Osteocyte (in vitro differentiated cells): ENCODE measurements at places on chromosomes 5 and 9.

- no peak for DNase-seq
Measured at GRCh38 chr5:16806711-16807546, 129.2 kb downstream of the MYO10 start.

DNA sequence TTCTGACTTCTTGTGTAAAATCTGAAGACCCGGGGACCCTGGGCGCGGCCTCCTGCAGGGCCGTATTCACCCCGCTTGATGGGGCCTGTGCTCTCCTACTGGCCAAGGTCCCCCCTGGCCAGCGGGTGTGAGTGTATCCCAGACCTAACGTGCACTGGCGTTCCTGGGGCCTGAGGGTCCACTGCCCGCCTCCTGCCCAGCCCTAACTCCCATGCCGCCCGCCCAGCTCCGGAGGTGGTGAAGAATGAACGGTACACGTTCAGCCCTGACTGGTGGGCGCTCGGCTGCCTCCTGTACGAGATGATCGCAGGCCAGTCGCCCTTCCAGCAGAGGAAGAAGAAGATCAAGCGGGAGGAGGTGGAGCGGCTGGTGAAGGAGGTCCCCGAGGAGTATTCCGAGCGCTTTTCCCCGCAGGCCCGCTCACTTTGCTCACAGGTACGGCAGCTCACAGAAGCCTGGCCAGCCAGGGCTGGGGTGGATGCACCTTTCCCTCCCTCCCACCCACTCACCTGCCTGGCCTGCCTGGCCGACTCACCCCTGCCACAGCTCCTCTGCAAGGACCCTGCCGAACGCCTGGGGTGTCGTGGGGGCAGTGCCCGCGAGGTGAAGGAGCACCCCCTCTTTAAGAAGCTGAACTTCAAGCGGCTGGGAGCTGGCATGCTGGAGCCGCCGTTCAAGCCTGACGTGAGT is 9.5 kb downstream of the GRK6 start:
- DNase-seq: no peak

DNA sequence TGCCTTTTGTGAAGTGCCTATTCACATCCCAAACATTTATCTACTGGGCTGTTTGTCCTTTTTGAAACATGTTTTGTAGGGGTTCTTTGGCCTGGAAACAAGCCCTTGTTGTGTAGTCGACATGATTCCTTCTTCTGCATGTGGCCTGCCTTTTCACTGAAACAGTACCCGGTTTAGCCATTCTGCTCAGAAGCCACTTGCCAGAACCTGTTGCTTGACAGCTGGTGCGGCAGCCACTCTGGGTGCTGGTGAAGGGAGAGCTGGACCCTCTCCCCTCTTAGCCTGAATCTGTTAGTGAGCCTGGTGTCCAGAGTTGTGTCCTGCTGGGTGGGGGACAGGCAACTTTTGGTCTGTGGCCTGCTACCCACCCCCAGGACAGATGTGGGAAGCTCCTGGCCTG is 128.8 kb upstream of the CACNA1B start:
- DNase-seq: no peak

GRCh38 chr5:117089001-117089400 is 514.4 kb upstream of the SEMA6A start:
- no peak for DNase-seq

GRCh38 chr5:168059131-168059530 is 232.3 kb upstream of the WWC1 start:
- no peak for DNase-seq

DNA sequence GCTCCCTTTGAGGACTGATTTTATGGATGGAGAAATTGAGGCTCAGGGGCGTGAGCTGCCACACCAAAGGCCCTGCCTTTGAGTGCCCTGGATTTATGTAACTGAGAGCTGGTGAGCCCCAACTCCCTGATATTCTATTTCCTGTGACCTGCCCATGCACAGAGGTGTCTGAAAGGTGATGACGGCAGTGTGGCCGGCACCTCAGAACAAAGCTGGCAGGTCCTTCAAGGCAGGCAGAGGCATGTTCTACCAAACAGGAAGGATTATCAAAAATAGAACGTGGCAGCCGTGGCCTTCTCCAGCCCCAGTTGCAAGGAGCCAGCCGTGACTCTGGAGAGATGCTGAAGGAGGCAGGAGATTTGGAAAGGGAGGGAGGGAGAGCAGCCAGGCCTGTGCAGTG is 36.2 kb downstream of the INSYN2B start:
- DNase-seq: no peak

- no peak for DNase-seq
Measured at GRCh38 chr5:151787817-151788216, 16.1 kb downstream of the G3BP1 start.

DNA sequence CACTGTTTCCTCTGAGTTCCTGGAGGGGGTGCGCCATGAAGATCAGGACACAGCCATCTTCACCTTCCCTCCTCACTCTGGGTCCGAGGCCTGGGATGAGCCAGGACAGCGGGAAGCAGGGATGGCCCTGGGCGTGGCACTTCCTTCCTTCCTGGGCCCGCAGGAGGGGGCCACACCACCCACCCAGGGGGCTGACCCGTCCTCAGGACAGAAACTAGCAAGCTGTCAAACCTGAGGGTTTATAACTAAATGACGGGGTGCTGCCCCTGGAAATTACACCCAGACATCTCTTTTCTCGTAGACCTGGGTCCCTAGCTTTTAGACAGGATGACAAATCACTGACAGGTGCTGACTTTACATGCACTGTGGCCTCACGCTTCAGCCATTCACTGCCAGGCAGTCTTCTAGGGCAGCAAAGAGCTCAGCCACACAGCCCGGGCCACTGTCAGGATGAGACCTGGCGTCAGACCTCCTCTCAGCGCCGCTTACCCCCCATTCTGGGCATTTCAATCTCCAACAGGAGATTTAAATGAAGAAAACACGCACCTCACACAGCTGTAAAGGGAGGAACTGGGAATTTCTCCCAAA is 8.1 kb downstream of the FCN2 start:
- peak; percentile 49 for DNase-seq

DNA sequence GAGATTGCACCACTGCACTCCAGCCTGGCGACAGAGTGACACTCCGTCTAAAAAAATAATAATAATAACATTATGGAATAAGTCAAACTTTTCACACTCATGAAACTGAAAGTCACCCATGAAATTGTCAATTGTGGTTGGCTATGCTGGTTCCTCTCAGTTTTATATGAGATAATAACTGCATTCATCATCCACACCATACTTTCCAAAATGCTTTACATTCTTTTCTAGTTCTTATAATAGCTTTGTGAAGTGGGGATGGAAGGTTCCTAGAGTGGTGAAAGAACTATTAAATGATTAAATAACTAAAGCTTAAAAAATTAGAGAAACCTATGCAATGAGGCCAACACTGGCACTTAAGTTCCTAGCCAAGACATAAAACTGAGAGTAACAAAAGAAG is 12.6 kb upstream of the ASPN start:
- no peak for DNase-seq

DNA sequence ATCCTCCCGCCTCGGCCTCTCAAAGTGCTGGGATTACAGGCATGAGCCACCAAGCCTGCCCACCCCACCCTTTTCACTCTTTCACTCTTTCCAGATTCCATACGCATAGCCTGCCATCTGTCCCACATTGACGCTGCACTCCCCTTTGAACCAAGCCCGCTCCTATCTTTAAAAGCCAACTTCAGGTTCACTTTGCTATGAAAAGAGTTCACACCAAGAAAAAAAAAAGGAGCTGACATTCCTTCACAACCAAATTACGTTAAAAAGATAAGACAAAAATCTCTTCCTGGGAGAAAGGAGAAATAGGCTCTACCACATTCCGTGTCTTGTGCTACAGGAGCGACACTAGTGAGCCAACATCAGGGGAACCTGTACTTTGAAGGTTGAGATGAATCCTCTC is 41.5 kb downstream of the DMRT1 start:
- DNase-seq: no peak

GRCh38 chr5:89324990-89325389 is 442.0 kb upstream of the MEF2C start:
- no peak for DNase-seq

DNA sequence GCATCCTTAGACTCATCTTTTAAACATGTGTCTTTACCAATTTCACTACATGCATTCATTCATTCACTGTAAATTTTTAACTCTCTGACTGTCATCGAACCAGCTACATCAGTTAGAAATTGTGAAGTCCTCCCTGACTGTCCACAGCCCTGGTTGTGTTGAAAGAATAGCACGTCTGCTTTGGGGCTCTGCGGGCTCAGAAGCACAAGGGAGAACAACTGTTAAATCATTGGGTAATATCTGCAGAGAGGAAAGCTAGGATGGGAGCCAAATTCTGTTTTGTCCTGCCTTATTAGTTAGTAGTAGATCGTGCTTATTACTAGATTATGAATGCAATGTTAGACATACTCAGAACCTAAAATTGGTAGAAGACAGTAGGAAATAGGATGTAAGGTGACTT is 26.3 kb upstream of the FAM120AOS start:
- DNase-seq: no peak

DNA sequence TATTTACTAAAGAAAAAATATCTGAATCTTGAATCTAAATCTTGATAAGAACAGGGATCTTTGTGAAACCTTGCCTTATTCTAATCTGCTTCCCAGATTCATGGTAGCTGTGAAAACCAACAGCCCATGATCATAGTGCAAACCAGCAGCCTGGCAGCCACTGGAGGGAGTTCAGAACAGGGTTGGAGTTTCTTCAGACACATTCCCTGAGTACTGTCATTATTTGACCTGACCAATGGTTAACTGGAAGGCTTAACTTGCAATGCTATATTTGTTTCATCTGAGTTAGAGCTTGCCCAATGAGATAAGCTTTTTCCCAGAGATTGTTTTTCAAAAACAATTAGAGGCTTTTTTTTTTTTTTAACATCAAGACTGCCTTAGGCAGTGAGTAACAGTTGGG is 47.8 kb downstream of the LOX start:
- DNase-seq: no peak

DNA sequence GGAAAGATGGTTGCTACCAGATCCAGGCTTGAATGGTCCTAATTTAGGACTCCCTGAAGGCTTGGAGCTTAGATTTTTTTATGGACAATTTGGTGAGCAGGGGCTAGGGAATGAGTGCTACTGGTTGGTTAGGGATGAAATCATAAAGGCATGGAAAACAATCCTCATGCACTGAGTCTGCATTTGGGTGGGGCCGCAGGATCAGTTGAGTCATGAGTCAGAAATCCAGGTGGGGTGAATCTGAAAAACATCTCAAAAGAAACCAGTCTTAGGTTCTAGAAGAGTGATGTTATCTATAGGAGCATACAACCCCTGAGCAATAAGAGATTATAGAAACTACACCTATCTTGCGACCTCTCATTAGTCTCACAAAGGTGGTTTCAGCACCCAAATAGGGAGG is 300.0 kb downstream of the KIF4B start:
- no peak for DNase-seq
